NT2/D1 (cell line): ENCODE measurements at places on chromosomes 3 and 15.

DNA sequence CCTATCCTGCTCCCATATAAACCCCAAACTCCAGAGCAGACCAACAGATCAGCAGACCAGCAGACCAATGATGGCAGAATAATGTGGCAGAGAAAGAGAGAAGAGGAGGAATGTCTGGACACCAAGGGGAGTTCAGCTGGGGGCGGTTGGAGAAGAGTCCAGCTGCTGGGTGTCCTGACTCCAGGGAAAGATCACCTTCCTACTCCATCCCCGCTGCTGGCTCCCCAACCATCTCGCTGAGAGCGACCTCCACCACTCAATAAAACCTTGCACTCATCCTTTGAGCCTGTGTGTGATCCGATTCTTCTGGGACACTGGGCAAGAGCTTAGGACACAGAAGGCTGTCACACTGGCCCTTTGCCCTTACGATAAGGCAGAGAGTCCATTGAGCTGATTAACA, 12.8 kb upstream of the PLAAT1 start:
- no peak for DNase-seq

DNA sequence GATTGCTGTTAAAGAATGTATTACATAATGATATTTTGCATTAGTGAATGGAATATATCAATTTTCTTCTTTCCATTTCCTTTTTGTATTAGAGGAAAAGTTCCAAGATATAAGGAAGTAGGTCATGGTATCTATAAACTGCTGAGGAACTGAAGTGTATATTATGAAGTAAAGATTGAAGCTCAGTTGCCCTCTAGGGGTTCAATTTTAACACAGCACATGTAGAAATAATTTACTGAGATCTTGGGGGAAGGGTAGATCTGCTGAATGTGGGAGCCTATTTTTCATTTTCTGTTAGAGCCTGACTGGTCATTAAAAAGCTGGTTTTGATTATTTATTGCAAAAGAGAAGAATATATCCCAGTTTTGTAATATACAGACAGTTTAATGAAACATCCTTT, 45.2 kb downstream of the CMC1 start:
- no peak for DNase-seq

DNA sequence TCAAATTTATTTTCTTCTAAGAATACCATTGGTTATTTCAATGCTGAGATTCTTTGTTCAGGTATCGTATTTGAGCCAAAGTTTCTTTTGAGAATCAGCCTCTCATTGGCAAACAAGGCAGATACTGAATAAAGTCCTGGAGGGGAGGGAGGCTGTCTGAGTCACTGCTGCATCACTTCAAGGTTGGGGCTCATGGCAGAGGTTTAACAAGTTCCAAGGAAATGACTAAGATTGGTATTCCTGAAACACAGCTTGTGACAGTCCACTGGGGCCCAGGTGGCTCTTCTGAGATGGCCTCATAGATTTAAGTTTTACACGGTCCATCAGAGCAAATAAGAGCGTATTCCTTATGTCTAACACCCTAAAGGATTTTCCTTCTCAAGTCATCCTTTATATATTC, 213.8 kb upstream of the STAC start:
- no peak for DNase-seq

GRCh38 chr3:117486719-117487716, 777.4 kb downstream of the TUSC7 start:
- DNase-seq = no peak

- peak; percentile 79 for DNase-seq
Measured at GRCh38 chr15:90931828-90932659, at the start of gene HDDC3. Gene HDDC3 (minus strand): TSS chr15:90932549. CDS start chr15:90932540, 9 bp downstream.
